ENCODE measurements at places on chromosomes 2 and 18.

- no peak for DNase-seq
Observed at GRCh38 chr2:197204519-197205250, 105.9 kb downstream of the ANKRD44 start.

DNA sequence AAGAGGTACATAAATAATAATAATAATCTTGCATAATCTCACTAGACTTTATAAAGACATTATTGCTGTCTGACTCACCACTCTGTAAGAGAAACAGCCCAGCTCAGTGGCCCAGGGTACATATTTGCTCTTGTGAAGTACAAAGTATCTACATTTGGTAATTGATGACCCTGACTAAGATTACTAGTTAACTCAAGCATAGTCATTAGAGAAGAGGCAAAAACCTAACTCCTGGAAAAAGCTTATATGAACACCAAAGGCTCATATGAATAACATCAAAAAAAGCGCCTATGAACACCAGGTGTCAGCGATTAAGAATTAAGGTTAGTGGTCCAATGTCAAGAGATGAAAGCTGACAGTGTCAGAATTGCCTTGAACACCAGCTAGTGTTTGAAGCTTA is 38.4 kb downstream of the RAD51AP2 start:
- no peak for DNase-seq

- no peak for DNase-seq
Observed at GRCh38 chr2:219723311-219723710, 95.9 kb downstream of the SLC4A3 start.

- DNase-seq = no peak
Observed at GRCh38 chr2:223075301-223076270, 23.6 kb downstream of the KCNE4 start.

DNA sequence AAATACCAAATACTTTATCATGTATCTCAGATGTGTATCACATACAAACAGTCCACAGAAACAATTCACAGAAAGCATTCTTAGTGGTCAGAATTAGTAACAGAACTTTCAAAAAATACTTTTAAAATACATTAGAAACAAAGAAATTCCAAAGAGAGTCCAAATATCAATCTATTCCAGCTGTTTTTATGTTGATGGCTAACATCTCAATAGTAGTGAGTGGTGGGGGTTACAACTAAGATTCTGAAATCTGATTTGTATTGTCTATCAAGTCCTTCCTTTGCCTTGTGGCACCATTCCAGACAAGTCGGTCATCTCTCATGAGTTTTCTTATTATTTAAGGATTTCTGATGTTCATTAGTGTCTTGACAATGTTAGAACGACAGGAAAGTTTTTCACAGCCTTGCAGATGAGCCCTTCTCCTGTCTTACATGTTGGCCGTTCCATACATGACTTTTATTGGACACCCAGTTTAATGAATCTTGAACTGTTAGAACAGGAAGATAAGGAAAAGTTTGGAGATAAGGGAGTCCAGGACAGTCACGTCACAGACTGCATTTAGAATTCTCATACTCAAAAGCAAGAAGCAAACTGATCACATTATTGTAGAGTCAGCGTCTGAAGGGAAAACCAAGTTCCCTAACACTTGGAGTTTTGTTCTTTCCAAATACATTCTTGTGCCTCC is 410.3 kb downstream of the PID1 start:
- no peak for DNase-seq

DNA sequence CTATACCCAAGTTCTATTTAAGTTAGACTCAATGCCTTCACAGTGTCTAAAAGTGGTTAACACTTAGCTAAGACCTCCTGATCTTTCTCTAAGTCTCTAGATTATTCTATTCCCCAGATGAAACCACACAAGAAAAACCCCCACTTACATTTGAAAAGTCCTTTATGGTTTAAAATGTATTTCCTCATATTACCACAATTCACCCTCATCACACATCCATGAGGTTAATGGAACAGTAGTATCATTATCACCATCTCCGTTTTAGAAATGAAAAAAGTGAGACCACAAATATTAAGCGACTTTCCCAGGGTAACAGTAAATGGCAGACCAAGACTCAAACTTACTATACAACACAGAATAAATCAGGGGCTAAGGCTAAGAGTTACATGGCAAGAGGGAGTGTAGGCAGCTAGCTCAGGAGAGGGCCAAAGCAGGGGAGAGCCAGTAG is 28.6 kb downstream of the EPG5 start:
- DNase-seq = no peak

GRCh38 chr2:118834901-118835745 is 12.3 kb downstream of the EN1 start:
- no peak for DNase-seq

GRCh38 chr2:118671701-118672454 is 175.6 kb downstream of the EN1 start:
- no peak for DNase-seq

GRCh38 chr2:118032169-118033013 is 18.5 kb upstream of the CCDC93 start:
- DNase-seq = no peak

- no peak for DNase-seq
Observed at GRCh38 chr2:208300847-208301618, 35.0 kb downstream of the PIKFYVE start.

Data from stimulated activated CD8-positive, alpha-beta memory T cell treated with anti-CD3 and anti-CD28 coated beads, Interleukin-7, amount 100 ng/mL, for 1 hour (primary cell).